ENCODE measurements at places on chromosomes 3 and 15.
A peak's percentile ranks its signal among the peaks of the same experiment; 100 is the strongest.

GRCh38 chr15:98924401-98925049, 83.1 kb downstream of the PGPEP1L start:
- no peak for DNase-seq

GRCh38 chr15:63447017-63447676, 57.2 kb upstream of the USP3 start:
- no peak for DNase-seq

DNA sequence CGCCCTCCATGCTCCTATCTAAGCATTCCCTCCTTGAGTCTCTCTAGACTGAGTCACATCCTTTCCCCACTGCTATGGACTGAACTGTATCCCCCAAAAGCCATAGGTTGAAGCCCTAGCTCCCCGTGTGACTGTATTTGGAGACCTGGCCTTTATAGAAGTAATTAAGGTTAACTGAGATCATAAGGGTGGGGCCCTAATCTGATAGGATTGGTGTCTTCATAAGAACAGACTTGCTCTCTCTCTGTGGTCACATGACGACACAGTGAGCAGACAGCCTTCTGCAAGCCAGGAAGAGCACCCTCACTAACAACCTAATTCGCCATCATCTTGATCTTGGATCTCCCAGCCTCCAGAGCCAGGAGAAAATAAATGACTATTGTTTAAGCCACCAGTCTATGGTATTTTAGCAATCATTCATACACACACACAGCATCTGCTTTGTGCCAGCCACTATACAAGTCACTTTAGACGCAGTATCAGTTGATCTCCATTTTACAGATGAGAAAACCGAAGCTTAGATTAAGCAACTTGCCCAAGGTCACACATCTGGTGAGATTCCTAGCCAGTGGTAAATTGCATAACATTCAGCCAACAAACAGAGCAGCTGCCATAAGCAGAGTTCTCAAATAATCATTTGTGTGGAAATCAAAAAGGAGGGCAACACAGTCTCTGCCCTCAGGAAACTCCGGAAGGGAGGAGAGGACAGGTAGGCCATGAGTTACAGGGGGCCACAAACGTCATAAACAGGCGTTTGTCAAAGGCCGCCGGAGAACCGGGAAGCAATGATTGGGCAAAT, 66.3 kb upstream of the HES1 start:
- DNase-seq: no peak

DNA sequence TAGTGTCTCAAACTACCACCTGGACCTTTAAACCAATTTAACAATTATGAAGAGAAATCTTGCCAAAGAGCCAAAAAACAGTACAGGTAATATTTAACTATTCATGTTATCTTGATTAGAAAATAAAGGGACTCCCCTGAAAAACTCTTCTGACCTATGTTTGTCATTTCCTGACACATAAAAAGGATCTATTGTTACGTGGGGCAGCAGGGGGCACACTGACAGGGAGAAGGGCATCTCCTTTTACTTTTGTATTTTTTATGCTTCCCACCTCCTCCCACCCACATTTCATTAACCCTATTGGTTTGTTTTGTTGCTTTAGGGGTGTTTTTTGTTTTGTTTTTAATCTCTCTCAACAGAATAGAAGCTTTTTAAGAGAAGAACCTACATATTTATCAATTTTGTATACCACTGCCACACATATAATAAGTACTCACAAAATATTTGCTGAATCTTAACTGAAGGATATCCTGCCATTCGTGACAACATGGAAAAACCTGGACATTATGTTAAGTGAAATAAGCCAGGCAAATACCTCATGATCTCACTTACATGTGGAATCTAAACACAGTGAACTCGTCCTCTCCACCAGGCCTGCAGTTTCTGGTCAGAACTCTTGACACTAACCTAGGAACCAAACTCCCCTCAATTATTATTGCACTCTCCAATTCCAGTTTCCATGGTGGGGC, 17.7 kb downstream of the STAG1 start:
- peak; percentile 21 for DNase-seq

GRCh38 chr3:194937882-194938321, 252.2 kb downstream of the FAM43A start:
- no peak for DNase-seq

DNA sequence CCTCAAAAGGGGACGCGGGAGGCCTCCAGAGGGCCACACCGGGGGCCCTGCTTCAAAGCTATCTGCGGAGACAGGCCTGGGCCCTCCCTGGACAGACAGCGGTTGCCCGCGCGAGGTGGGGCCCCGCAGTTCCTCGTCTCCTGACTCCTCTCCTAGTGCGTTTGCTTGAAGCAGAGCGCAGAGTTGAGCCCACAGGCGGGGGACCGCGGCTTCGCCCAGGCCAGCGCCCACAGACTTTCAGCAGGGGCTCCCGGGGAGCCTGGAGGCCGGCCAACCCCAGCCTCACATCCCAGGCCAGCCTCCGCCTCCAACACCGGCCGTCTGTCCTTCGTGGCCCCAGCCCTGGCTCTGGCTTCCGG, 540 bp upstream of the ADAMTS7 start:
- peak; percentile 39 for DNase-seq

DNA sequence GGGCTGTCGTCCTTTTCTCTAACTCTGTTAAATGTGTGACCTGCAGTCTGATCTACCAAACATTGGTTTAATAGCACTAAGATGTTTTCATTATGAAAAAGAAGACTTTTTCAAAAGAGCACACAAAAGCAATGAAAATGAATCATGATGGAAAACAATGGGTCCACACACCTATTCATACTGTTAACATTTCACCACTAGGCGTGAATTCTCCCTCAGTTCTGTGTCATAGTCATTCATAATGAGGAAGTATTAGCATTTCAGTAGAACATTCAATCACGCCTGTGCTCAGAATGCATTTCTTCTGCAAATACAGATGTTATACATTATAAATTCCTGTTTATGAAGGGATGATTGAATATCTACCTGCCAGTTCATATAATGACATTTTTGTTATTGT, 35.9 kb downstream of the EIF4E3 start:
- DNase-seq: no peak

GRCh38 chr15:68990992-68991500, 23.4 kb upstream of the NOX5 start:
- peak; percentile 75 for DNase-seq

DNA sequence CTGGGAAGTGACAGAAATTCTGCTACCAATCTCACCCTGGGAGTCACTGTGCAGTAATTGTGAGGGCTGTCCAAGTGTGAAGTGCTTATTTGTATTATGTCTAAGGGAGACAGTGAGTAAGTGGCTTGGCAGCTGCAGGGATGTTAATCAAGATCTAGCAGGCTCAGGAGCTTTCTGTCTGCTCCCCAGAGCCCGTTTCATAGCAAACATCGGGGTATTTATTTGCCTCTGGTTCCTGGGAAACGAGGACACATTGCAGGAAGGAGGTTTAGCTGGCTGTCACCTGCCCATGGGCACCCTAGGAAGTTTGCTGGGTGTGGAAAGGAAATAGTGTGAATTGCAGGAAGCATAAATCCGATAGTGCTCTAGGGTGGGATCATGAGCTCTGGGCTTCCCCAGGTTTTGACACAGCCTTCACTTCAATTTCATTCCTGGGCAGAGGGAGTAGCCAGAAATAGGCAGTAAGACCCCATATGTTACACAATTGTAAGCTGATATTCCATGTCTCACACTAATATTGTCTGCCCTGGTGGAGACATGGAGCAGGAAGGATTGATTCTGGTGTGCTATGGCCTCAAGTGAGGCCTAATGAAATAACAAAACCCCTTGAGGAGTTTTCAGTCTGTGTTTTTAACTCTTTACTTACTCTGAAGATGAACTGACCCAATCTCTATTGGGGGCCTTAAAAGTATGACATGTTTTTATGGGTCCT, 74.1 kb upstream of the MITF start:
- no peak for DNase-seq

DNA sequence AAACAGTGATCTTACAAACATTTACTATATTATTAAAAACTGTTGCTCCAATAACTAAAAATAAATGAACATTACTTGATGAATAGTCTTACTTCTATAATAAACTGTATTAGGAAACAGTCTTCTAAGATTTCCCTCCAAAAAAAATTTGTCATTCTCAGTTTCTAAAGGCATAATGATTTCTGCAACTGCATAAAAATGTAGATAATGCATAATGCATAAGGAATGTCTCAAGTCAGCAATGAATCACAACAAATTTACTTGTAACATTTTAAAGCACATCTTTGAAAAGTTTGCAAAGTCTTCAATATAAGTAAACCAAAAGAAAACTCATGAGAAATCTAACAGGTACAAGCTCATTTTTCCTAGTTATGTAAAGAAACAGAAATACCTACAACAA, 113.5 kb downstream of the VPS13C start:
- no peak for DNase-seq

- DNase-seq: no peak
Measured at GRCh38 chr15:88891540-88892254, 3.6 kb downstream of the HAPLN3 start.

- DNase-seq: no peak
Measured at GRCh38 chr3:66037986-66038369, 740 bp downstream of the MAGI1 start.

DNA sequence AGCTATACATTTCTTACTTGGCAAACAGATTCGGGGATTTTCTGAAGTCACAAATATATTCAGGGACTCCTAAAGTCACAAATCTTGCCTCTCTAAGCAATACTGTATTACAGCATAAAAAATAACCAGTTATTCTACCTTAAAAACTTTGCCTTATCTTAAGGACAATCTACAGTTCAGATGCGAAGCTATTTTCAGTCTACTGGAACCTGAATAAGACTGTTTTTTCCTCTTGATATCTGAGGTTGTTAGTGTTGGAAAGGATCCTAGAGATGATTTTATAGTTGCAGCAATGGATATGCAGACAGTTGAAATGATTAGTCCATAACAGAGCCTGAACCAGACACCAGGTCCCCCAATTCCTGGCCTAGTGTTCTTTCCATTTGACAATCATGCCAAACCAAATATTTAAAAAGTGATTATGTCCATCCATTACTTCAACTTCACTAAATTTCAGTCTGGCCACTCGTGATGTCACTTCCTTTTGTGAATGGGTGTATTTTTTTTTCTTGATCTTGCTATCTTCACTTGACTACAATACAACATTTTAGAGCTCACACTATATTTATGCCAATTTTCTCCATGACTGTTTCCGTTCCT, 1.8 kb downstream of the HDGFL3 start:
- peak; percentile 36 for DNase-seq

DNA sequence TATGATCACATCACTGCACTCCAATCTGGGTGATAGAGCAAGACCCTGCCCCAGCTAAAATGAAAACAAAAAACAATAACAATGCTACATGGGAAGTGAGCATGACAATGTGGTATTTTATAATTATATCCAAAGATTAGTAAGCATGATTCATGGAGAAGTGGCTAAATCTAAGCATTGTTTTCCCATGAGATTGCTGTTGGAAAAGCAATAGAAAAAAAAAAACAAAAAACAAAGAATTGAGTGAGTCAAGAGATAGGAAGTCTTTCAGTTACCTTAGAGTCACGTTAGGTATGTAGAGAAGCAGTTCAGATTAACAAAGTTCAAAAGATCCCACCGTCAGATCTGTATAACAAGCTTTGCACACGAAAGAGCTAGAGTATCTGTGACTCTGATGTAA, 210.3 kb upstream of the CNTN6 start:
- DNase-seq: no peak

GRCh38 chr3:1216856-1217255, 124.0 kb downstream of the CNTN6 start:
- DNase-seq: no peak

DNA sequence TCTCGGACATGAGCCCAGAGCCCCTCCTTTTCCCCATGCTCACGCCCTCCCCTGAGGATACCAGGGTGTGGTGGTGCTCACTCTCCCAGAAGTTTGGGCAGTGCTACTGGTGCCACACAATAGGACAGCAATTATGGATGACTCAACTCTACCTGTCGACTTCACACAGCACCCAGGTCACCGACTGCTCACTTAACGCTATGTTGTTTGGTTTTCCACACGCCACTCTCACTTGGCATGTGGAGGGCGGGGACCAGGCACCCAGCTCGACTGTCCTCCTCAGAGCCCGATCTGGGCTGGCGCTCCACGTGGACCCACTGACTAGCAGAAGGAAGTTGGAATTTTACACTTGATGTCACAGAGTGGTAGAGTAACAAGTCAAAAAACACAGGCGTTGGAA, 30.9 kb downstream of the STIMATE start:
- DNase-seq: no peak

DNA sequence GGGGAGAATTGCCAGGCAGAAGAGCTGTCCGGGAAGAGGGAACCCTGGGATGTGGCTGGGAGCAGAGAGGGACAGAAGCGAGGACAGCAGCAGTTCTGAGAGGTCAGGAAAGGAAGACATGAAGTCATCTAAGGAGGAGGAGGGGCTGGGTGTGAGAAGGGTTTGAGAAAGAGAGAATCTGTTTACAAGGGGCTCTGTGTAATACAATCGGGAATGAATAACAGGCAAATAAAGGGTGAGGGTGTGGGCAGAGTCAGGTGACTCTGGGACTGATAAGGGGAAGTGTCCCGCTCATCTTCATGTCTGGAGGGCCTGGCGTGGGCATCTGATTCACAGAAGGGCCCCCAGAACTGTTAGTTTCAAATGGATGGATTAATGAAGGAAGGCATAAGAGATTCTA, 191.3 kb downstream of the XXYLT1 start:
- no peak for DNase-seq

- no peak for DNase-seq
Measured at GRCh38 chr3:186976837-186977750, 46.8 kb downstream of the ST6GAL1 start.

GRCh38 chr3:61793056-61793455, 231.7 kb downstream of the PTPRG start:
- DNase-seq: no peak

- no peak for DNase-seq
Measured at GRCh38 chr3:16064642-16065414, 109.7 kb upstream of the GALNT15 start.

DNA sequence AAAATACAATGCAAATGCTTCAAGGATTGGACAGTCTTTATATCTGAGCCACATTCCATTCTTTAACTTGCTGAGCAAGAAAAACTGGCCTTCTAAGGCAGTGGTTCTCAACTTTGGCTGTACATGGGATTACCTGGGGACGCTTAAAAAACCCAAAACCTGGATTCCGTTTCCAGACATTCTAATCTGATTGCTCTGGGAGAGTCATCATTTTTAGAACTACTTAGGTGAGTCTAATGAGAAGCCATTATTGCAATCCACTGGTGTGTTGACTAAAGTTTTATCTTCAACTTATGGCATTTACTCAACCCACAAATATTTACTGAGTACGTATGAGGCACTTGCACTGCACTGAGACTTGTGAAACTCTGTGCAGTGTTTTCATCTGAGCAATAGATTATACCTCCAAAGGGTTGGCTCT, 195.7 kb upstream of the ATP11B start:
- no peak for DNase-seq

DNA sequence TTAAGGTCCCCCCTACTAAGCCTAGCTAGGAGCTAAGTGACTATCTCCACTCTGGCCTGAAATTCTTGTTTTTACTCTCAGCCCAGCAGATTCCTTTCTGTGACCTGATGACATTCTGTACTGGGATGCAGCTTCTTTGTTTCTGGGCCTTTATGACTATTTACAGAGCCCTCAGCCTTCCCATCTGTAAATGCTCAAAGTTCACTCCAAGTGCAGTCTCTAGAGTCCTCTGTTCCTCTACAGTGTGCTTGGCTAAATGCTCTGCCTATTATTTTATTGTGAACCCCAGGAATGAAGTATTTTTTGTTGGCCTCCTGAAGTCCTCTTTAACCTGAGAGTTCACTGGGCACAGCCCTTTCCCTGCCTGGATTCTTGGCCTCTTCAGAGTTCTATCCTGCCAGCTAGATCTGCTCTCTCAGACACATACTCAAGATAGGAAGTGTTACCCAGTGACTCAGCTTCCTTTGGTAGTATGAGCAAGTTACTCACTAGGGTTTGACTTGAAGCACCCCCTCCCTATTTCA, 278.1 kb upstream of the P2RY1 start:
- DNase-seq: peak; percentile 7

Data from erythroblast (primary cell).